ENCODE measurements at places on chromosomes 11 and 22.

- peak; percentile 89 for DNase-seq
Measured at GRCh38 chr11:64447831-64448598, 89.1 kb downstream of the RPS6KA4 start.

- DNase-seq, result no peak
Measured at GRCh38 chr11:70901951-70902521, 350.3 kb downstream of the SHANK2 start.

DNA sequence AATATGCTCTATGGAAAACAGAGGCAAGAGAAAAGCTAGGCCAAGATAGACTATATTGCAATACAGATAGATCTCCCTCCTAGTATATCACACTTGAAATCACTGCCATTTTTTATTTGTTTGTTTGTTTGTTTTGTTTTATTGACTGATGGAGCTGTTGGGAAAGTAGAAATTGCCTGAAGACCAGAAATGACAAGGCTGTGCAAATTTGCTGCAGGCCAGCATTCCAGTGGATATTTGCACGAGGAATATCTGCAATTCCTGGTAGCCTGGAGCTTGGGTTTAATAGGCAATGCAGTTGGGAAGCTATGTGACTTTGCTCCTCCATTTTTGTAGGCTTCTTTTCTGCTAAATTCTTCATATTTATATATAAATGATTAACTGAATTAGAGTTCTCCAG lies 991.7 kb downstream of the LRRC4C start:
- no peak for DNase-seq

DNA sequence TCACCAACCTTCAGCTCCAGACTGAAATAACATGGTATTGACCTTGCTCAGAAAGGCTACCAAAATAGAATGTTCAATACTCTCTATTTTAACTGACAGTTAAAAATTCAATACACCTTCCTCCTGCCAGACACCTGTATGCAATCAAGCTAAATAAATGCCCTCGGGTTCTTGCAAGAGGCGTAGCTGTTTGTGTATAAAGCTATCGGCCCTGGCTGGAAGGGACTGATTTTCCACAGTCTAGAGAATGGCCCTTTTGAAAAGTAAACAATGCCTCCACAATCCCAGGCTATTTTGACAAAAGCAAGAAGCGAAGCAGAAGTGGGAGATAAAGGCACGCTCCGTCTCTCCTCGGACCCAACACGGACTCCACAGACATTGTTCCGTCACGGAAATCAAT lies 791.2 kb downstream of the BRD1 start:
- no peak for DNase-seq

DNA sequence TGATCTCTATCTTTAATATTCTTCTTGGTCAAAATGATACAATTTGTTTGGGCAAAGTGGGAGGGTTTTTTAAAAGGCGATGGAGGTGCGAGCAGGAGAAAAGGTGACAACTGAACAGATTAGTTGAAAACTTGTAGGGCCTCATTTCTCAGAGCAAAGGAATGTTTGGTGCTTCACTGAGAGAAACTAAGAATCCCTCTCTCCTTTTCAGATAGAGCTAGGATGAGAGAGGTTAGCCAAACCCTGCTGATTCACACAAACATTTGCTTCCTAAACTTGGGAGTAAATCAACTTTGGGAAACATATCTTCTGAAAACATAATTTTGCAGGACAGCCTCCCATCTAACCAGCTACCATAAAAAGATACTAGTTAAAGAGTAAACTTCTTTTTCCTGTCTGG lies 57.0 kb downstream of the PHF21A start:
- no peak for DNase-seq

DNA sequence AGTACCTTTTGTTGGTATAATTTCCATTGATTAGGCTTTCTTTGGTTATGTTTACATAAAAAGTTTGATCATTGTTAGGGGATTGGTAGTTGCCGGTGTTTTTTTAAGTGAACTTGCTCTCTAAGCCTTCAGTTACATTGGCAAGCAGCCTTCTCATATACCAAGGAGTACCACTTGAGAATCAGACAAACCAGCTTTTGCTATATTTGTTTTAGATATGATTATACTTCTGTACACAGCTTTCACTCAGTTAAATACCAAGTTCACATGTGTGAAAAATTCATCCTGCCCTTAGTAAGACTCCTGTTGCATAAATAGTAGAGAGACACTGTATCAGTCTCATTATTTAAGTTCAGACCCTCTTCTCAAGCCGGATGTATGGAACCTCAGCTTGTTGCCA lies 22.4 kb downstream of the ALKBH3 start:
- no peak for DNase-seq

GRCh38 chr11:88683024-88683423 lies 345.5 kb upstream of the CTSC start:
- DNase-seq, result no peak

DNA sequence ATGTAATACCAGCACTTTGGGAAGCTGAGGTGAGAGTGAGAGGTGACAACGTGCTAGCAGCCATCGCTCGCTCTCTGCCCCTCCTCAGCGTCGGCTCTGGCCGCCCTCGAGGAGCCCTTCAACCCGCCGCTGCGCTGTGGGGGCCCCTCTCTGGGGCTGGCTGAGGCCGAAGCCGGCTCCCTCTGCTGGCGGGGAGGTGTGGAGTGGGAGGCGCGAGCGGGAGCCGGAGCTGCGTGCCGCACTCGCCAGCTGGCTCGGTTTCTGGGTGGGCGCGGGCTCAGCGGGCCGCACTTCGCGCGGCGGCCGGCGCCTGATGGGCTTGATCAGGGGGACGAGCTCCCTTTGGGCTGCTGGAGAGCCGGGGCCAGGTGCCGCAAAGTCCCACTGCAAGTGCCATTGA lies 98.9 kb upstream of the UBASH3B start:
- no peak for DNase-seq

DNA sequence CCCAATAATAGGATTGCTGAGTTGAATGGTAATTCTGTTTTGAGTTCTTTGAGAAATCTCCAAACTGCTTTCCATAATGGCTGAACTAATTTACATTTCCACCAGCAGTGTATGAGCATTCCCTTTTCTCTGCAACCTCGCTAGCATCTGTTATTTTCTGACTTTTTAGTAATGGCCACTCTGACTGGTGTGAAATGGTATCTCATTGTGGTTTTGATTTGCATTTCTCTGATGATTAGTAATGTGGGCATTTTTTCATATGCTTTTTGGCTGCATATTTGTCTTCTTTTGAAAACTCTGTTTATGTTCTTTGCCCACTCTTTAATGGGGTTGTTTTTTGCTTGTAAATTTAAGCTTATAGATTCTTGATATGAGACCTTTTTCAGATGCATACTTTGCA lies 97.4 kb downstream of the FDX1 start:
- DNase-seq, result no peak

DNA sequence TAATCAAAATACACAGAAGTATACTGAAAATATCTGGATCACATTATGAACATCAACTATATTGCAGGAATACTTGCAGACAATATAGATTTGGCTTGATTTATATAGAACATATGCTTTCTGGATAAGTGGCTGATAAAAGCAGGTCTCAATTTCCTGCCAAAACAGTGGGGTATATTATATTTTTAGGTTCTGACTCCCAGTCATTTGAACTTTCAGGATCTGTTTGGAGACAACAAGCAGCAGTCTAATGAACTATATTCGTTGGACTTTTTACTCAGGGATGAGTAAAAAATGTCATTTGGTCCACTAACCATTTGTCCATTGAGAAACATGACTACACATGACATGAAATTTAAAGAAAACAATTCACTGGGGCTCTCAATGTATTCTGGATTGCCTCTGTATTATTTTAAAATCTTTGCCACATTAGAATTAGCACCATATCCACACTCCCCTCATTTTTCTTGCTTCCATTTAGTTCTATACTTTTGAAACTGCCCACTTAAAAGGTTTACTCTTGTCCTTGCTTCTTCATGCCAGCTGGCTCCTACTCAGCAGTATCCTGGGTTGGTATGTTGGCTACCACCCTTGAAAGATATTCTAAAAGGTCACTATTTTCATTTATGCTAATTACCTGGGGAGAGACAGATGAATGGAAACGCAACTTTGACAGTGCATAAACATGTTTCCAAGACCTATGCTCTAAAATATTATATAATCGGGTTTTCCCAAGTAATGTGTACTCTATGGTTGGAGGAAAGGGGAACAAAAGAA lies 153.0 kb downstream of the APOL5 start:
- no peak for DNase-seq

DNA sequence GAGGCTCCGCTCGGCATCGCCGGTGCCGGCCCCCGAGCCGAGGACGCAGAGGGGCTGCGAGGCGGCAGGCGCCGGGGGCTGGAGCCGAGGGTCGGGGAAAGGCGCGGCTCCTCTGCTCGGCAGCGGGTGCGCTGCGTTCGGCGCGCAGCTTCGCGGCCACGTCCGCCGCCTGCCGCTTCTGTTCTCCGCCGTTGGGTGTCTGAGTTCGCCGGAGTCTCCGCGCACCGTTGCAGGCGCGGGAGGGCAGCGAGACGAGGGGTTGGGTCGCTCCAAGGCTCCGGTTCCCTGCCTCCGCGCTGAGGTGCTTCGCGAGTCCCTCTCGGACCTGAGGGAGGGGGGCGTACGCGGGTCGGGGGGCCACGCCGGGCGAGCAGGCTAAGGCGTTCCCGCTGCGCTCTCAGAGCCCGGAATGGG lies 347 bp downstream of the MN1 start:
- DNase-seq, result no peak

- DNase-seq, result peak; percentile 62
Measured at GRCh38 chr11:13210424-13210823, 67.2 kb upstream of the BMAL1 start.

Data from tibial artery (tissue), 4 donors.